A549 treated with Mapracorat at 1 μM for 4 hours (cell line): ENCODE measurements at places on chromosomes 1 and 21. TPM values are rescaled to one million over a fixed set of nuclear protein-coding genes. Genes with fewer than 3 reads are reported as not detected.

The HHIPL2 gene
- total RNA-seq = 8.6 to 12.2 TPM (median 9.7 TPM) in 5 replicates

The SPRR5 gene
- not detected in 5 replicates for total RNA-seq

The C1QB gene
- not detected in 5 replicates for total RNA-seq

The FAM229A gene
- 2.5 to 5.6 TPM (median 4.0 TPM) in 5 replicates for total RNA-seq

The HRNR gene
- not detected in 5 replicates for total RNA-seq

The OR2L5 gene
- total RNA-seq = not detected in 5 replicates

The CFHR5 gene
- not detected in 5 replicates for total RNA-seq

The XCL1 gene
- not detected in 5 replicates for total RNA-seq

The S100A2 gene
- 20.2 to 30.6 TPM (median 26.9 TPM) in 5 replicates for total RNA-seq

The CD1C gene
- total RNA-seq = not detected in 5 replicates

The ELK4 gene
- 5.7 to 6.7 TPM (median 6.3 TPM) in 5 replicates for total RNA-seq

The SLC1A7 gene
- not detected in 5 replicates for total RNA-seq

The ZYG11A gene
- 2.4 to 2.9 TPM (median 2.7 TPM) in 5 replicates for total RNA-seq

The SPRR2F gene
- total RNA-seq = not detected in 5 replicates

The LAD1 gene
- total RNA-seq = 0.69 to 1.4 TPM (median 1.0 TPM) in 5 replicates

The ITLN1 gene
- total RNA-seq = not detected in 5 replicates

The C1orf141 gene
- not detected in 5 replicates for total RNA-seq

The SAMD11 gene
- total RNA-seq = 16.3 to 29.6 TPM (median 27.8 TPM) in 5 replicates

The LCE1E gene
- total RNA-seq = 0.18 TPM in 1 of 5 replicates, not detected in the others

The TMEM240 gene
- 0.24 to 1.1 TPM (median 0.32 TPM) in 5 replicates for total RNA-seq

The MAP3K21 gene
- total RNA-seq = 7.4 to 9.8 TPM (median 8.9 TPM) in 5 replicates

The DIP2A gene
- total RNA-seq = 9.3 to 13.5 TPM (median 11.2 TPM) in 5 replicates

The POU3F1 gene
- total RNA-seq = not detected in 5 replicates

The DNAJC28 gene
- total RNA-seq = 0.29 to 0.42 TPM (median 0.34 TPM) in 5 replicates

The S100A16 gene
- 481 to 560 TPM (median 517 TPM) in 5 replicates for total RNA-seq

The LRRC39 gene
- total RNA-seq = 0.10 to 0.15 TPM (median 0.10 TPM) in 3 of 5 replicates, not detected in the others

The CD1B gene
- total RNA-seq = not detected in 5 replicates

The SGIP1 gene
- total RNA-seq = not detected in 5 replicates

The ILDR2 gene
- 0.02 to 0.05 TPM (median 0.03 TPM) in 3 of 5 replicates, not detected in the others for total RNA-seq
